C1 segment of cervical spinal cord (tissue), 14 donors: ENCODE measurements at places on chromosomes 6 and 20.

DNA sequence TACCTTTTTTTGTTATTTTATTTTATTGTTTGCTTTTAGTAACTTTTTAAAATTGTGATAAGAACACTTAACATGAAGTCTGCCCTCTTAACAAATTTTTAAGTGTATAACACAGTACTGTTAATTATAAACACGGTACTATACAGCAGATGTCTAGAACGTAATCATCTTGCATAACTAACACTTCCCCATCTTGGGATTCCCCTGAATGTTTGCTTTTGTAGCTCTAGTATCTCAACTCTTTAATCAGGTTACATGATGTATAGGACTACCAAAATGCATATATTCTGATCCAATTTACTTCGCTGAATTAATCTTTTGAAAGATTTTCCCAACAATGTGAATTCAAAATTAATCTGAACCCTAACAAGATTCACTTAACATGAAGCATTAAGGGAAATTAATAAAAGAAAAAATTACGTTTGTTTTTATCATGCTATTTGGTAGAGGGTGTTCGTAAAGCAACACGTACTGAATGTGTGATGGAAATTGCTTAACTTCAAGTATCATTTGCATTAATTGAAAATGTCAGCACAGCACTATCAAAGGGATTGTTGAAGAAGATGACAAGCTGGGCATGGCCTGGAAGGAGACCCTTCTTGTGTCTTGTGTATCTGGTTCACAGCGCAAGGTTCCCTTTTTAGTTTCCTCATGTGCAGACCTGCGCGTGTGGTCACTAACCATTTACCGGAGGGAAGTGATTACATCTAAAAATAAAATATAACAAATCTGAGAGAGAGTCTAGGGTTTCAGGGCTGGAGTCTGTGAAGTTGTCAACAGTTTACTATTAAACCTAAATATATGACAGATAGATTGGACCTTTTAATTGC lies 15.2 kb downstream of the COL19A1 start:
- no peak for DNase-seq

GRCh38 chr6:13908955-13909381 lies 15.8 kb upstream of the RNF182 start:
- DNase-seq = no peak

DNA sequence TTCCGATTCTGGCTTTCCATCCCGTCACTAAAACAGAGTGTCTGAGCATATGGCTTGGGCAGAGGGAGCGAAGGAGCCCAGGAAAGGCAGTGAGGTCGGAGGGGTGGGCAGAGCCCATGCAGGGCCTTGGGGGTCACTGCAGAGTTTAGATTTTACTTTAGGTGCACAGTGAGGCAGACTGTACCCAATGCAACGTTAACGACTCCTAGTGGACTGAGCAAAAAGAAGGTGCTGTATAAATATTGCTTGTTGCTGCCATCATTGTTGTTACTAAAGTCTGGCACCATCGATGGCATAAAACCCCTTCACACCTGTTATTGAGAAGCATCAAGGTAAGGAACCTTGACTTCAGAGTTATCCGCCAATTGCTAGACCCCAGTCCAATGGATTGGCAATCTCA lies 119.0 kb downstream of the EYA2 start:
- DNase-seq = no peak

DNA sequence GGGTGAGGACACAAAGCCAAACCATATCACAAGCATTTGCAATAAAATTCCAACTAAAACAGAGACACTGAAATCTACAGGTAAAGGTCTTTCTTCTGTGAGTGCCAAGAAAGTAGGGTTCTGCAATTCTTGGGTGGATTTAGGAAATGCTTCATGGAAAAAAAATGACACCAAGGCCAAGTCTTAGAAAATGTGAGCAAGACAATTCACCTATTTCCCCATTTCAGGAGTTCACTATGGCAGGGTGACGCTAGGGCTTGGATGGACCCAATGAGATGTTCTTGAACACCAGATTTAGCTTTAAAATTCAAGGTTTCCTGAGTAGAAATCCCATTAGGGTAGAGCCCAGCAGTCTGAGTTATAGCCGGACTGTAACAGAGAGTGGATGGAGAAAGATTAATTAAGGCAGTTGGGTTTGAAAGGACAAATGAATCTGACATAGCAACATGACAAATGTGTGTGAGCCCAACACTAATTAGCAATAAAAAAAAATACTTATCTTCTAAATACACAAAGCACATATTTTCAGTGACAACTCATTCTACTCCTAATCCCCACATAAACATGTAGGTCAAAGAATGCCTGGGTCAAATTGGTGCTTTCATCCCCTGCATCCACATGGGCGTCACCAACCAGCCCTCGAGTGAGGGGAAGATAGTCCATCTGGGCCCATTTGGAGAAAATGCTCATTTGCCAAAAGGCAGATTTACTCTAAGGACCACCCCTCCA lies 180.4 kb upstream of the JARID2 start:
- DNase-seq = no peak

GRCh38 chr6:40956936-40957335 lies 82.1 kb downstream of the UNC5CL start:
- no peak for DNase-seq

DNA sequence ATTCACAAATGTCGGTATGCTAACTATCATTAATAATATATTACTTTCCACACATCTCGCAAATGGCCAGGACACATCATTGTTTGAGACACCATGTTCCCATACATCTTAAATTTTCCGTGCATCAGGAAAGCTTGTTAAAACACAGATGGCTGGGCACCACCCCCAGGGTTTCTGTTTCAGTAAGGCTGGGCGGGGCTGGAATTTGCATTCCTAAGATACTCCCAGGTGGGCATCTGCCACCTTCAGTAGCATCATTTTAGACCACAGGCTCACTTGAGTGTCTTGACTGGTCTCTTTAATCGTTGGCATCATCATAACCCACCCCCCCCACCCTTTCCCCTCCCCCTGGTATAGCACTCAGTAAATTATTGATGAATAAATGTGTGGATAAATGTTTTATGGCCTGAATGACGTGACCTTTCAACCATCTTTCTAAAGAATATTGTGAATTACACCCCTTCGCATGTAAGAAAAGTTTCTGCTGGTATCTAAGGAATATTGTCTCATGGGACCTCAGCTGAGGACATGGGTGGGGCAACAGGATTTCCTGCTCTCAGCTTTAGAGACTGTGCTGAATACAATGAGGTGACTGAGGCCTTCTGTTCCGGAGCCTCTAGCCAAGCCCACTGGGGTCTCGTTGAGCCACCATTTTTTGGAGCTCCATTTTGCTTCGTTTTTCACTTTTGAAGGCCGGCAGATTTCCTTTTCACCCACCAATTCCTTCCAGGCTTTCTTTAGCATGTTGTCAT lies 124.1 kb upstream of the NEDD9 start:
- no peak for DNase-seq

DNA sequence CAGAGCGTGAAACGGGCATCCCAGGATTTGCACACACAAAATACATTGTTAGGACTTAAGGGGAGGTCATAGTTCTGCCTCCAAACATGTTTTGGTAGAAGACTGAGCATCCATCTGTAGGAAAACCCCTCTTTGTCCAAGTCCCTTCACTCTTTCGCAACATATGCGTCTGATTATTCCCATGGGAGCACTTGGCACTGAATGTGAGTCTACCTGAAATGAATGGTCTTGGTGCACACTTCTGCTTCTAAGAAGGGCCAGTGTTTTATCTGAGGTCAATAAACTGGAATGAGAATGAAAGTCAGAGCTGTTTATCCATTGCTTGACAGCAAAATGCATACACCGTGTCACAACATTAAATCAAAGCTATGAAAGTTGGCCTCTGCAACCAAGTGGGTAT lies 33.0 kb downstream of the GJA10 start:
- DNase-seq = no peak

DNA sequence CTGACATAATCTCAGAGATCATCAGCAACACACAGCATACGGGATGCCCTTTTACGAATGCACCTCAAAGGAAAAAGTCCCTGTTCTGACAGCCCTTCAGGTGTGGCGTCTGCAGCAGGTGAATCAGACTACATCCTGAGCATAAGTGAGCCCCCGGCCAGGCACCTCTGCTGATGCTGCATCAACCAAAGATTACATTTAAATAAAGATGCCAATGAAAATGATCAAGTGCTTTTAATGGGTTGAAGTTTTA lies 58.7 kb downstream of the INSM1 start:
- DNase-seq = no peak

GRCh38 chr20:59772373-59772705 lies 161.1 kb downstream of the SYCP2 start:
- no peak for DNase-seq

- DNase-seq = peak; percentile 35
Observed at GRCh38 chr20:1803061-1803931, 91.9 kb upstream of the SIRPA start.

DNA sequence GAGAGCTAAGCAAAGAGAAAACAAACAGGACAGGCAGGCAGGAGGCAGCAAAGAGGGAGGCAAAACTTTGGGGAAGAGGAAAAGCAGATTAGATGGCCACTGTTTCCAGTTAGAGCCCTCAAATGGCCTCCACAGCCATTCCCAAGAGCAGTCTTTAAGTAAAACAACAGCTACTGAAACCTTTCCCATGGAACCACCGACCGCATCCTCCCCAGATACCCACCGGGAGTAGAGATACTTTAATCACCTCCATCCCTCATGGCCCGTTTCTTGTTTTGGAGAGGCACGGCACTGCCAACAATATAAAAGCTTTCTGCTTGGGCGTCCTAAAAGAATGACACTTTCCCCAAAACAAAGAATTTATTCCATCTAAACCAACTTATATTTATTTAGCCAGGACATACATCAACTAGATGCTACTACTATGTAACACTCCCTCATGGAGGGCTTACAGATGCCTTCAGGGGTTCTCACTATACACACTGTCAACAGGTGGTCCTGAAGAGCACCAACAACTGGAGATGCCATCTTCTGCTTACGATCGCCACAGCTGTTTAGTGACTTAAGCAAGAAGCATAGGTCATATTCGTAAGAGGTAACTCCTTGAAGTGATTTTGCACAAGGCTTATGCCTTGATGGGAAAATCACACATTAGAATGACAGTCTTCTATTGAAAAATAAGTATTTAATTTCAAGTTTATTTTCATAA lies 43.4 kb downstream of the CNKSR3 start:
- no peak for DNase-seq

- DNase-seq = no peak
Observed at GRCh38 chr6:163308629-163309440, 105.7 kb upstream of the QKI start.

GRCh38 chr6:39298061-39298460 lies 16.2 kb downstream of the KCNK17 start:
- no peak for DNase-seq

- no peak for DNase-seq
Observed at GRCh38 chr6:6749702-6750491, 161.4 kb downstream of the LY86 start.

GRCh38 chr6:155270561-155271091 lies 6.8 kb downstream of the CLDN20 start:
- no peak for DNase-seq

- DNase-seq = no peak
Observed at GRCh38 chr6:2558861-2559801, 191.6 kb downstream of the MYLK4 start.

DNA sequence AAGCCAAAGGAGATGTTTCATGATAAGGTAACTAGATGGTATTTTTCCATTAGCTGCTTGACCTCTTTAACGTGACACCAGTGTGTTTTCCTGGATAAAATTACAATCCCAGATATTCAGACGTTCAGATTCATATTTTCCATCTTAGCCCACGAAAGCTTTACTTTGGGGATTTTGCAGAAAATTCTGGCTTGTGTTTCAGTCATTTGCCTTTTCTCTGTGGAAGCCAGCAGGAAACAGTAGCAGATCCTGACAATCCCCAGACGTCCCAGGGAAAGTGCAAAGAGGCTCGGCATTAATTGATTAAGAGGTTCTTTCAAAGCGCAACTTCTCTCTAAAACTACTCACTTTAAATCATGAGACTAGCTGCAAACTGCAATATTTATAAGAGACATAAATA lies 243.6 kb downstream of the UST start:
- DNase-seq = no peak

- DNase-seq = no peak
Observed at GRCh38 chr6:9380568-9380967, 945.2 kb upstream of the SLC35B3 start.

GRCh38 chr6:1916334-1917070 lies 306.8 kb downstream of the FOXC1 start:
- DNase-seq = no peak

GRCh38 chr6:69601132-69601531 lies 195.7 kb downstream of the LMBRD1 start:
- no peak for DNase-seq

- no peak for DNase-seq
Observed at GRCh38 chr6:151286214-151286613, 46.4 kb downstream of the AKAP12 start.

- no peak for DNase-seq
Observed at GRCh38 chr20:37267667-37268313, 6.2 kb upstream of the GHRH start.

- no peak for DNase-seq
Observed at GRCh38 chr6:148461986-148462577, 119.4 kb downstream of the SASH1 start.

GRCh38 chr6:131917318-131917717 lies 33.9 kb downstream of the CCN2 start:
- DNase-seq = no peak

DNA sequence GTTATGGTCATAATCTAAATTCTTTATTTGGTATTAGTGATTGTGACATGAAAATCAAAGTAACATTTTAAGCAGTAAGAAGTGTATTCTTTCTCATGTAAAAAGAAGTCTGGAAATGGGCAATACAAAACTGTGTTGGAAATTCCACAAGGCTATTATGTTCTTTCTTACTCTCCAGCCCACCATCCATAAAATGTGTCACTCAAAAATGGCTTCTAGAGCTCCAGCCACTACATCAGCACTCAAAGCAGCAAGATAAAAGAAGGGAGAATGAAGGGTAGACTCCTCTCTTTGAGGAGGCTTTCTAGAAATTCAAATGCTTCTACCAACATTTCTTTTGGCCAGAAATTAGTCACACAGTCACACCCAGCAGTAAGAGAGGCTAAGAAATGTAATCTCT lies 18.4 kb downstream of the PDSS2 start:
- no peak for DNase-seq

DNA sequence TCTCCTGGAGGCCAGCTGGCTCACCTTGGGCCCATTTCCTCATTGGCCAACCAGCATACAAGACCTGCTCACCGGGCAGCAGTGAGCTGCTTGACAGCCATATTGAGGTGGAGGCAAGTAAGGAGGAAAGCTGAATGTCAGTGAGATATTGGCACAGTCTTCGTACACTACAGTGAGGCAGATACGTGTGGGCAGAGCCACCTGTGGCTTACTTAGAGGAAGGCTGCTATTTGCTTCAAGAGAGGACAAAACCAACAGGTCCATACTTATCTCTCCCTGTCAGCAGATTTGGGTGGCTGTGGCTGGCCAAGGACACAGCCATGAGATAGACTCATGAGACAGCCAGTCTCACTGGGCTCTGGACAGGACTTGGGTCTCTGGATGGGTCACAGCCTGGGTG lies 15.1 kb upstream of the MCM3 start:
- no peak for DNase-seq

DNA sequence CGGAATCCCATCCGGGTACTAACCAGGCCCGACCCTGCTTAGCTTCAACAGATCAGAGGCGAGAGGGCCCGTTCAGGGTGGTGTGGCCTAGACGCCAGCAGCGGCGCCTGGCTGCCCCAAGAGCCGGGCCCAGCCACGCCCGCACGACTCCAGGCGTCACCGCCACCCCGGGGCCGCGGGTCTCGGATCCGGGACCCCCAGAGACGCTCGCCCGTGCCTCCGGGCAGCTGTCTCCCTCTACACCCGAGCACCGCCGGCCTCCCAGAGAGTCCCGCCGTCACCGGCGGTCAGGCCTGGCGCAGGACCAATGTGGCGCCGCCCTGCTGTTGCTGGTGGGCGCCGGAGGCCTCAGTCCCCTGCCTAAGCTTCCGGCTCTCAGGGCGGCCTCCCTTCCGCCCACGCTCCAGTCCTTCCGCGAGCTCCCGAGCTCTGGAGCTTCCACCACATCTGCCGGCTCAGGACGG lies 441.2 kb upstream of the DEFB115 start:
- no peak for DNase-seq
